Foreskin keratinocyte (primary cell): ENCODE measurements at places on chromosomes 1 and 21. TPM values are rescaled to one million over a fixed set of nuclear protein-coding genes. Genes with fewer than 3 reads are reported as not detected.

The PLA2G2F gene
- 0.06 TPM in 1 of 2 replicates, not detected in the other for polyA plus RNA-seq

The HMCN1 gene
- 0.06 and 0.10 TPM in 2 replicates for polyA plus RNA-seq

The CITED4 gene
- 149 and 243 TPM in 2 replicates for polyA plus RNA-seq

The FAM177B gene
- not detected in 2 replicates for polyA plus RNA-seq

The TFF2 gene
- not detected in 2 replicates for polyA plus RNA-seq

The KPRP gene
- polyA plus RNA-seq: 0.43 and 0.67 TPM in 2 replicates

The KLHDC9 gene
- polyA plus RNA-seq: 1.7 and 1.8 TPM in 2 replicates

GRCh38 chr21:29384683-29385359 lies 86.1 kb downstream of the BACH1 start:
- no peak for DNase-seq

- DNase-seq: no peak
These were observed 53.8 kb upstream of the LRRC8C start for GRCh38 chr1:89578946-89579684.

DNA sequence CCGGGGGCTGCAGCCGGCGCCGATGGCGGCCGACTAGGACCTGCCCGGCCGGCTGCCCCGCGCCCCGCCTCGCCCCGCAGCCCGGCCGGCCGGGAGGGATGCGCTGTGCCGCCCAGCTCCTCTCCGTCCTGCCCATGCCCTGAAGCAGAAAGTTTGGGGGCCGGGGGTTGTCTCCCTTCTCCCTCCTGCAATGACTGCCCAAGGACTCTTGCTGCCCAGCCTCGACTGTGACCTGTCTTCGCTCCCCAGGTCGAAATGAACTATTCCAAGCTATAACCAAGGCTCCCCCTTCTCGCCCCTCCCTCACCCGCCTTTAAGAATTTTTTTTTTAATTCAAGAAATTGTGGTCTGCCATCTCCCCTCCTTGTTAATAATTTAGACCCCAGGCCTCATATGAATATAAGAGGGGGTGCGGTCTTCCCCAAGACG lies 361 bp downstream of the TMCC2 start:
- DNase-seq: no peak

GRCh38 chr1:117009132-117009531 lies 7.6 kb downstream of the CD101 start:
- no peak for DNase-seq

GRCh38 chr1:241611063-241611462 lies 29.1 kb downstream of the CHML start:
- no peak for DNase-seq

DNA sequence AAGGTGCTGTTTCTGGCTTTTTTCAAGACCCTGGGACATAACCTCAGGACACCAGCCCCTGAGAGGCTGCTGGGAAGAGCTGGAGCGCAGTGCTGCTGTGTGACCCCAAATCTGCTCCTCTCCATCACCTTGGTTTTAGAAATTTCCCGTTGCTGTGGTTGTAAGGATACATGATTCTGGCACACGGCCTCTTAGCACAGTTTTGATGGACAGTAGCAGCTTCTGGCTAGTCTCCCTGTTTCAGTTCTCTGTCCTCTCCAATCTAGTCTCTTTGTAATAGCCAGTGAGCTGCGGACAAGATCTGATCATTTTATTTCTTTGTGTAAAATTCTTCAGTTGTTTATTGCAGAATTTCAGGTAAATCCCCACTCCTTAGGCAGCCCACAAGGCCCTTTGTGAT lies 3.1 kb downstream of the CLIC6 start:
- no peak for DNase-seq

DNA sequence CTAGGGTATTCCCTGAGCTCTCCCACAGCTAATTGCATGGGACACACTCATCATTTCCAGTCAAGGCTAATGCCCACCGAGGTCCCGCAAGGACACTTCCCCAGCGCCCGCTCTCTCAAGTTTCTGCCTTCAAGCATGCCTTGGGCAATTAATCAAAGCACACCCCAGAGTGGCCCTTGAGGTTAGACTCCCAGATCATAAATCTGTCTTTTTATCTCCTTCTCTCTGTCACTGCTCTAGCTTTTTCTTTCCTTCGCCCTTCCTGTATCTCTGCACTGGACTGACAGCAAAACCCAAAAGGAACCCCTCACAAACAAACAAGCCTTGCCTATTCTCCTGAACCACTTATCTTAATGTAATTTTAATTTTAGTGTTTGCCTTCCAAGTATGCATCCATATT lies 7.9 kb upstream of the EXOSC10 start:
- no peak for DNase-seq

- no peak for DNase-seq
These were observed 123.2 kb downstream of the CASZ1 start for GRCh38 chr1:10673109-10673711.

GRCh38 chr1:119943216-119943615 lies 46.9 kb upstream of the ADAM30 start:
- DNase-seq: no peak

DNA sequence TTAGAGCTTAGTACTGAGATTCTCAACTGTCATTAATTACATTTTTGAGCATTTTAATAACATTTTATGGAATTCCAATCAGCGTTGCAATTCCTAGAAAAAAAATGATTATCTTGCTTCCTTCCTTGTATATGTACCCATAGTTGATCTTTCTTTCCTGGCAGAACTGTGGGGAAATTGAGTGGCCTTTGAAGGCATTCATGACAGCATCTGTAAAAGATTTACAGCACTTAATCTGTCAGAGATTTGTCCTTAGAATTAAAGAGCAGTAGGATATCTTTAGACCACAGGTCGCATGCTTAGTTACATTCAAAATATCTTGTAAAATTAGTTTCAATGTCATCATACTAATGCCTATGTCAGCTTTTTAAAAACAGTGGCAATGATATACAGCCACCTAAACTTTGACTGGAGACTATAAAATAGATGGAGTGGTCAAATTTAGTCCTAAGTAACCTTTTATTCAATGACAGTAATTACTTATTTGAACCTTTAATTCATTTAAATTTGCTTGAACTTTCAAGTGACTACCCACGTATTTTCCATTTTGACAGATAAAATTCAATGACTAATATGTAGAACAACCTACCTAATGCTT lies 692.0 kb downstream of the NCAM2 start:
- DNase-seq: no peak

- no peak for DNase-seq
These were observed 200.6 kb downstream of the BRINP3 start for GRCh38 chr1:190277107-190277506.

GRCh38 chr21:45518742-45519141 lies 23.5 kb downstream of the SLC19A1 start:
- DNase-seq: no peak

GRCh38 chr1:234222561-234223280 lies 150.5 kb upstream of the COA6 start:
- DNase-seq: peak; percentile 94
